ENCODE measurements at places on chromosomes 5 and 9. TPM values are rescaled to one million over a fixed set of nuclear protein-coding genes. Genes with fewer than 3 reads are reported as not detected.

- no peak for DNase-seq
- no peak overlapping the region for H3K4me3 ChIP-seq
- H3K4me1 ChIP-seq, result no peaks in the 10 kb centered on the region
- no peak overlapping the region for H3K27ac ChIP-seq
- no peaks in the 10 kb centered on the region for H3K36me3 ChIP-seq
Measured at GRCh38 chr9:6545017-6545691, 100.4 kb downstream of the GLDC start.

- H3K27me3 ChIP-seq, result no peaks in the 10 kb centered on the region
- no peaks in the 10 kb centered on the region for H3K4me1 ChIP-seq
- H3K4me3 ChIP-seq, result no peak overlapping the region
- H3K27ac ChIP-seq, result no peak overlapping the region
- no peak for DNase-seq
Measured at GRCh38 chr5:108548684-108549596, 167.0 kb upstream of the FBXL17 start.

DNA sequence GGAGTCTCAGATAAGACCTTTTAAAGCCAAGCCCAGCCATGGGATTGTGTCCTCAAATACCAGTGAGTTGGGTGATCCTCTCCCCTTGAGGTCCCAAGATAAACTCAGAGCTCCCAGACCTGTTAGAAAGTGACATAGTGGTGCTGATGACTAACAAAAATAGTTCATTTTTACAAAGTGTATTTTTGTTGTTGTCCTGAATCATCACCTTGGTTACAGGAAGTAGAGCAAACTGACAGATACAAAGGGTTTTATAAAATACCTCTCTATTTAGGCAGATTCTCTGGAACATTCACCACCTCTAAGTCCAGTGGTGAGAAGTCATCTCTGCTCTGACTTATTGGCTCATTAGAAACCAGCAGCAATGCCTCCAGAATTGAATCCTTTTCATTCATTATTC lies 259.3 kb downstream of the CEMIP2 start:
- DNase-seq, result no peak
- no peaks in the 10 kb centered on the region for H3K4me1 ChIP-seq
- no peak overlapping the region for H3K27ac ChIP-seq
- no peaks in the 10 kb centered on the region for H3K36me3 ChIP-seq
- H3K4me3 ChIP-seq, result no peak overlapping the region

GRCh38 chr5:162268694-162269481 lies 201.3 kb downstream of the GABRG2 start:
- no peaks in the 10 kb centered on the region for H3K36me3 ChIP-seq
- no peaks in the 10 kb centered on the region for H3K4me1 ChIP-seq
- H3K27me3 ChIP-seq, result no peaks in the 10 kb centered on the region
- DNase-seq, result no peak

DNA sequence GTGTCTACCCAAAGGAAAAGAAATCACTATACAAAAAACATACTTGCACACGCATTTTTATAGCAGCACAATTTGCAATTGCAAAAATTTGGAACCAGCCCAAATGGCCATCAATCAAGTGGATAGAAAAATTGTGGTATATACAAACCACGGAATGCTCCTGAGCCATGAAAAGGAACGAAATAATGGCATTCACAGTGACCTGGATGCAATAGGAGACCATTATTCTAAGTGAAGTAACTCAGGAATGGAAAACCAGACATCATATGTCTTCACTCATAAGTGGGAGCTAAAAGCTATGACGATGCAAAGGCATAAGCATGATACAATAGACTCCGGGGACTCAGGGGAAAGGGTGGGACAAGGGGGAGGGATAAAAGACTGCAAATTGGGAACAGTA lies 78.4 kb downstream of the ENC1 start:
- H3K4me3 ChIP-seq, result no peak overlapping the region
- no peaks in the 10 kb centered on the region for H3K36me3 ChIP-seq

DNA sequence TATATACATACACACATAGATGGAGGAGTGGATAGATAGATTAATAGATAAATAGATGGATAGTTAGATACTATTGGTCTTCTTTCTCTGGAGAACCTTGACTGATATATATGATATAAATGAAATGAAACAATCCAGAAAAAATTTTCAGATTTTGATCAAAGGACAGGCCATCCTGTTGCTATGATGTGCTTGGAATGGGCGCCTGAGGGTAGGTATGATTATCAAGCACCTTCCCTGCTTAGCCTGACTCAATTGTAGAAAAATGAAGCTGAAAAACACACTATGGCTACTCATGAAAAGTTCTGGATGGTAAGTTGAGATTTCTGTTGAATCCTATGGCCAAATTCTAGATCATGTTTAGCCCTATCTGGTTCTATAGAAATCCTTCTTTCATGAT lies 266.5 kb upstream of the KLF4 start:
- H3K27me3 ChIP-seq, result no peaks in the 10 kb centered on the region
- DNase-seq, result no peak
- peaks cover 11% of the 10 kb centered on the region for H3K4me1 ChIP-seq
- no peak overlapping the region for H3K27ac ChIP-seq

- DNase-seq, result no peak
- H3K27me3 ChIP-seq, result peaks cover 34% of the 10 kb centered on the region
- no peaks in the 10 kb centered on the region for H3K4me1 ChIP-seq
- H3K36me3 ChIP-seq, result no peaks in the 10 kb centered on the region
Measured at GRCh38 chr5:159310511-159310910, 19.8 kb downstream of the IL12B start.

- H3K4me1 ChIP-seq, result no peaks in the 10 kb centered on the region
- DNase-seq, result no peak
- H3K36me3 ChIP-seq, result no peaks in the 10 kb centered on the region
- H3K27ac ChIP-seq, result no peak overlapping the region
- H3K27me3 ChIP-seq, result no peaks in the 10 kb centered on the region
Measured at GRCh38 chr5:53326424-53327153, 153.8 kb upstream of the FST start.

DNA sequence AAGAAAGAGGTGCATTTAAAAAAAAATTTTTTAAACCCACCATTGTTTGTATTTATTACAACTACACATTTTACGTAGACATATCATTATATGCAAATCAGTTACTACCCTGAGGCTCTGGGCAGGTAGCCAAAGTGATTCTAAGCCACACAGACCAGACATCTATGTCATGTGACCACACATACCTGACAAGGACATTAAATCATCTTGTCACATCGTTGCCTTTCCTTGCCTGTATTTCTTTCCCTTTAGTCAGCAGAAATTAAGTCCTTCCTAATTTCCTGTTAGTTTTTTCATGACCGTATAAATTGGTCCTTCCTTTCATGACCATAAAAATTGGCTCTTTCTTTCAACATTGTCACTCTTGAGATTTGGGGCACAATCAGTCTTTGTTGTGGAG lies 134.2 kb upstream of the MARCHF11 start:
- H3K4me3 ChIP-seq, result no peak overlapping the region
- no peaks in the 10 kb centered on the region for H3K36me3 ChIP-seq
- no peak for DNase-seq
- no peaks in the 10 kb centered on the region for H3K4me1 ChIP-seq
- no peaks in the 10 kb centered on the region for H3K27me3 ChIP-seq

DNA sequence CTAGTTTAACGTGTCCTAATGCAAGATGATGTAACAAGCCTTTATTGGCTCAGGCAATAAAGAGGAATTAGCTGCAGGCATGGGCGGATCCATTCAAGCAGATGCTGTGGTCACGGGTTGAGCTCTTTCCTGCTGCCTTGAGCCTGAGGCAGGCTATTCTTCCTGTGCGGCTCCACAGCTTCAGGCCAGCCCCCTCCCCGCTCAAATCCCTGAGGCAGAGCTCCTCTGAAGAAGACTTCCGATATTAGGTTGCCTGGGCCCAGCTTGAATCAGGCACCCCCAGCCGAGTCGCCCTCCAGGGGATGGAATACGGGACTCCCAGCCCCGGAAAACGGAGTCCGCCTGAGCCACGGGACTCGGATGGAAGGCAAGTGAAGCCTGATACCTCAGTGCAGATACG lies 95.0 kb upstream of the RUFY1 start:
- no peak for DNase-seq
- H3K27me3 ChIP-seq, result no peaks in the 10 kb centered on the region
- H3K27ac ChIP-seq, result no peak overlapping the region
- no peaks in the 10 kb centered on the region for H3K4me1 ChIP-seq
- H3K36me3 ChIP-seq, result no peaks in the 10 kb centered on the region

DNA sequence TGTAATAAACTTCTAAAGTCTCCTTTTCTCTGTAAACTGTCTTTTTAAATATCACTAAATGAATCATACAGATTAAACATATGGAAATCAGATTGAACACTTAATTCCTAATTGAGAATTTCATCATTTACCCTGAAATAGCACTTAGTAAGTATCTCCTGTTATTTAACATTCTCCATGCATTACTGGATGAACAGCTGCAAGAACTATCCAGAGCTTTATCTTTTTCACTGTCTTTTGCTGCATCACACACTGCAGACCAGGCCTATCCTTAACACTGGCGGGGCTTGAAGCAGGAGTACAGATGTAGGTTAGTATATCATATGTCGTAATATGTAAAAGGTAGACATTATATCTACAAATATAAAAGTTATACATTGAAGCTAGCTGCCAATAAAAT lies 108.7 kb upstream of the EFNA5 start:
- no peaks in the 10 kb centered on the region for H3K4me1 ChIP-seq
- DNase-seq, result no peak
- no peak overlapping the region for H3K27ac ChIP-seq
- no peaks in the 10 kb centered on the region for H3K36me3 ChIP-seq

DNA sequence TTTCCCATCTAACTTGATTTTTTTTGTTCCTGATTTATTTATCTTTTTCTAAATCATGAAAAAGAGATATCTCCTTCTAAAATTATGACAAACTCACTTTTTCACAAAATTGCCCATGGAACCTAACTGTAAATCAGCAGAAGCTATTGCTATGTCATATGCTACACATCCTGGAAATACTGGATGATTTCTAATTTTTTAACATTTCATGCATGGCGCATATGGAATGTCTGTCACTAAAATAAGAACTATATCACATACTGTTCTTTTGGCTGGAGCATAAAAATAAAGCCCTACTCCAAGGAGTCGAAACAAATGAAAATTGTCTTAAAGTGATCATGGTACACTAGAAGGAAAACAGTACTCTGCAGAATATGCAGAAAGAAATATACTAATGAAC lies 60.6 kb downstream of the CAMK4 start:
- H3K27ac ChIP-seq, result no peak overlapping the region
- DNase-seq, result no peak
- no peaks in the 10 kb centered on the region for H3K27me3 ChIP-seq

The GDF9 gene
- 0.07 TPM for polyA plus RNA-seq

The PCDHB8 gene
- 0.16 TPM for polyA plus RNA-seq

The PLPP6 gene
- polyA plus RNA-seq, result 3.1 TPM

The PAPPA gene
- 0.07 TPM for polyA plus RNA-seq

The SPAG8 gene
- 0.25 TPM for polyA plus RNA-seq

The PKD2L2 gene
- polyA plus RNA-seq, result 0.45 TPM
